WERI-Rb-1 (cell line): ENCODE measurements at places on chromosomes 16 and 17.

DNA sequence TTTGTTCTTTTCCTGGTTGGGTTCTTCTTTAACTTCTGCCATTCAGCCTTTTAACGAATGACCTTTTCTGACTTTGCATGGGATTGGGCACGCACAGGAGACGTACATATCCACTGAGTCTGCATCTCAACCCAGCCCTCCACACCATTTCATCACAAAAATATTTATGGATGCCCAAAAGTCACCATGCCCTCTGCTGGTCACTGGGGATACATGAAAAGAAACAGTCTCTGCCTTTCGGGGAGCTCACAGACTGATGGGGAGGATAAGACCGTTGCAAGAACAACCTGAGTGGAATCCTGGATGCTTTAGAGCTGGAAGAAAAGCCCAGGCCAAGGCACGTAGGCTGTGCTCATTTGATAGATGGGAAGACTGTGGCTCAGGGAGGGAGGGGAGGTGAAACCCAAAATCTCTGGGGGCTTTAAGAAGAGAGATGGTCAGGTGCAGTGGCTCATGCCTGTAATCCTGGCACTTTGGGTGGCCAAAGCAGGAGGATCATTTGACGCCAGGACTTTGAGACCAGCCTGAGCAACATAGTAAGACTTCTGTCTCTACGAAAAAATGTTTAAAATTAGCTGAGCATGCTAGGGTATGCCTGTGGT, 7.9 kb upstream of the MT2A start:
- peak; percentile 60 for DNase-seq

DNA sequence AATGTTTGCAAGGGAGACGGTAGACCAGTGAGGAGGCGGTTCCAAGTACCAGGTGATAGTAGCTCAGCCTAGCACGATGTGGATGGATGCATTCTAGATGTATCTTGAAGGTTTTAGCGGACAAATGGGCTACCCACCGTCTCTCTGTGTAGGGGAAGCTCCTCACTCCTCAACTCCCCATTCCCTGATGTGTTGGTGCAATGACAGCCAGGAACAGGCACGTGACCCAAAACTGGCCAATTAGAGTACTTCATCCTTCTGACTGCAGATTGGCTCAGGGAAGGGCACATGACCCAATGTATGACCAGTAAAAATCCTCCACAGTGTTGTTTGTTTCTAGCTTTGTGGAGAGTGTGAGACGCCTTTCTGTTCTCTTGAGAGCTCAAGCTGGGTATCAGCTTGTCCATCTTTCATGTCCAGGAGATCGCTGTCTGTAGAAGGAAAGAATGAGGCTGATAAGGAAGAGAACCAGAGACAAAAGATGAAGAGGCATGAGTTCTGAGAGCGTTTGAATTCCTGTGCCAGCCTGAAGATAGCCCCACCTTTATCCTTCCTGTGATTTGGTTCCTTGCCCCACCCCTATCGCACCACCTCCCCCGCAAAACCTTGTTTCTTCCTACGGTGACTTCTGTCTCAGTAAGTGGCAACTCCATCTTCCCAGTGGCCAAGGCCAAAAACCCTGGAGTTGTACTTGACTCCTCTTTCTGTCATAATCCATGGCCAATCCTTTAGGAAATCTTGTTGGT, 2.3 kb upstream of the BORCS6 start:
- no peak for DNase-seq

DNA sequence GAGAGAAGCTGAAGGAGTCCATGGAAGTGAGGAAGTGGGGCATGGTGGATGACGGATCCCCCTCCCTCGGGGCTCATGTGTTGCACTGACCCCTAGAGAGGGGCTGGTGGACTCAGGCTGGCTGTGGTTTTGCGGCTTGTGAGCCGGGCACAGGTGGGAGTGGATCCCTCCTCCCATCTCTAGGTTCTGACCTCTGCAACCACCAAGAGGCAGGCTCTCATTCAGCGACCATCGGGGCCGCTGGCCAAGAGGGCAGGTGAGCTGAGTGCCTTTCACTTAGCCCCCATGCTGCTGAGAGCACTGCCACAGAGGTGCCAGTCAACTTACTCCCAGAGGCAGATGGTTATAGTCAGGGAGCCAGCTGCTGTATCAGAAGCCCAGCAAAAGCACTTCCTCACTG, 67.3 kb downstream of the SCNN1B start:
- no peak for DNase-seq

GRCh38 chr17:303168-303567, 49.4 kb downstream of the RPH3AL start:
- no peak for DNase-seq

DNA sequence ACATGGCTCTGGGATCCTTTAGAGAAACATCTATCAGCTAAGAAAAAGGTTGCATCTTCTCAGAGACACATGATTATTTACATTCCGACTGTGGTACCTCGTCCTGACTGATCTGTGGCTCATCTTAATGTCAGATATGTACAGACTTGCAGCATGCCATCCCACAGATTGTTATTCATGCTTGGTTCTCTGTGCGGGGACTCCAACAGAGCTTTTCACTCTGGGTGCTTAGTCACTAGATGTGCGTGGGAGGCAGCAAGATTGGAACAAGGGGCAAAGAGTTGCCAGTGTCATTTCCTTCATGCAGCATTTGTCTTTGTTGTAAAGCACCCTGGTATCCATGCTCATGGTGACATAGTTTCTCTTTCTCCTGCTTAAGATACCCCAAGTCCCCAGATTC, 179.1 kb upstream of the CACNG5 start:
- DNase-seq: no peak

GRCh38 chr17:82323514-82324234, 6.3 kb upstream of the CD7 start:
- no peak for DNase-seq

- no peak for DNase-seq
Observed at GRCh38 chr17:82434216-82434565, 15.8 kb upstream of the OGFOD3 start.

GRCh38 chr17:42676424-42677011, at the start of gene PLEKHH3:
Gene PLEKHH3 (minus strand): TSS chr17:42676994. CDS start chr17:42676563, 431 bp downstream.
- no peak for DNase-seq

- peak; percentile 93 for DNase-seq
Observed at GRCh38 chr17:59440757-59441463, 109.5 kb downstream of the YPEL2 start.

- no peak for DNase-seq
Observed at GRCh38 chr17:38509772-38510420, 81.6 kb downstream of the ARHGAP23 start.

- peak; percentile 88 for DNase-seq
Observed at GRCh38 chr17:72592242-72592966, 471.6 kb downstream of the SOX9 start.

DNA sequence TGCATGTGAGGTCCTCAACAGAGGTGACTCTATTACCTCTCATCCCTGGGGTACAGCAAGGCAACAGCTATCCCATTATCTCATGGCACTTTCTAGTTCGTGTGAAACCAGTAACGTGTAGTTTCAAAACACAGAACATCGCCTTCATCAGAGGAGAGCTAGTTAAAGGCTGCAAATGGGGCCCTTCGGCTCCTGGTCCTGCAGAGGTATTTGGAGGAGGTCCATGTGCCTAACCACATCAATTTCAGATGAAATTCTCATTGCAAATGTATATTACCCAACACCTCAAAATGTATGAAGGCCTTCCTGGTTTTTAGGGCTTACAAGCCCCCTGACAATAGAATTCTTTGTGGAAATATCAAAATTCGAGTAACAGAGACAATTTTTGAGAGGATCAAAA, 95.7 kb upstream of the PSMD7 start:
- no peak for DNase-seq

DNA sequence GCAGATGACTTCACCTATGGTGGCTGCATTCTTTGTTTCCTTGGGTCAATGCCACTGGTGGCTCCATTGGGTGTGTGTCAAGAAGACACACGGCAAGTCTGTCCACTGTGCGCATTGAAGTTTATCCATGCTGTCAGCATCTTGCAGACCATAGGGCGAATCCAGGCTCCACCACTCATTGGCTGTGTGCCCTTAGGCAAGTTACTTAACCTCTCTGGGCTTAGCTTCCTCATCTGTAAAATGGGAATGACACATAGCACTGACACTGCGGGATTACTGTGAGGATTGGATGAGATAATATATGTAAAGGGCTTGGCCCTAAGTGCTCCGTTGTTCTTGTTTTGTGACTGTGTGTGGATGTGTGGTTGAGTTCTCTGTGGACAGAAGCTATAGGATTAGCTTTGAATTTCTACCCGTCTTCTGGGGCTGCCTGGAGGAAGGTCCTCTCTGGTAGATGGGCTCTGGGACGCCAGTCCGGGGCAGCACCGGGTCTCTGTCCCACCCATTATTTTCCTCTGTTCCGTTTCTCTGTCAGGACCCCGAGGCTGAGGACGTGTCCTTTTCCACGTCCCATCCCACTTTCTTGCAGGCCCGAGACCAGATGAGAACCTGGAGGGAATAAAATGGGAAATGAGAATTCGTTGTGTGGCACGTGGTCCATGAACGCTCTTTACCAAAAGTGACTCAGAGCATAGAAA, 178.4 kb downstream of the IRF8 start:
- DNase-seq: no peak

- no peak for DNase-seq
Observed at GRCh38 chr17:28970879-28971278, 19.6 kb upstream of the PHF12 start.

DNA sequence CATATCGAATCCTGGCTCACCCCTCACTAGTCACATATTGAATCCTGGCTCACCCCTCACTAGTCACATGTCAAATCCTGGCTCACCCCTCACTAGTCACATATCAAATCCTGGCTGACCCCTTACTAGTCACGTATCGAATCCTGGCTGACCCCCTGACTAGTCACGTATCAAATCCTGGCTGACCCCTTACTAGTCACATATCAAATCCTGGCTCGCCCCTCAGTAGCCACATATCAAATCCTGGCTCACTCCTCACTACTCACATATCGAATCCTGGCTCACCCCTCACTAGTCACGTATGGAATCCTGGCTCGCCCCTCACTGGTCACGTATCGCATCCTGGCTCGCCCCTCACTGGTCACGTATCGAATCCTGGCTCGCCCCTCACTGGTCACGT, 156.7 kb upstream of the RPH3AL start:
- DNase-seq: no peak

DNA sequence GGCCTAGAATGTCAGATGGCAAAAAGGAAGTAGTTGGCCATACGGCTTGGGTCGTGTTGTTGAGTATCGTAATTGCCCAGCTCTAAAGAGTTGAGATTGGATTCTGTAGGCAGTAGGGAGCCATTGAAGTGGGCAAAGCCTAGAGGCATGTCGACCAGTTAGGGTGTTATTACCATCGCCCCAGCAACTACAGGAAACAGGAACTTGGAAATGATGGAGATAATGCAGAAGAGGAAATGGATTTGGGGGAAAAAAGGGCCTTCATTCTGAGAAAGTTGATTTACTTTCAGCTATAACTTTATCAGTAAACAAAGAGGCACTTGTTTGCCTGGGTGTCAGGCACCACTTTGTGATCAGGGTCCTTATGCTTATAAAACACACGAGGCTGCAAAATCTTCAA, 52.6 kb downstream of the COX10 start:
- no peak for DNase-seq

DNA sequence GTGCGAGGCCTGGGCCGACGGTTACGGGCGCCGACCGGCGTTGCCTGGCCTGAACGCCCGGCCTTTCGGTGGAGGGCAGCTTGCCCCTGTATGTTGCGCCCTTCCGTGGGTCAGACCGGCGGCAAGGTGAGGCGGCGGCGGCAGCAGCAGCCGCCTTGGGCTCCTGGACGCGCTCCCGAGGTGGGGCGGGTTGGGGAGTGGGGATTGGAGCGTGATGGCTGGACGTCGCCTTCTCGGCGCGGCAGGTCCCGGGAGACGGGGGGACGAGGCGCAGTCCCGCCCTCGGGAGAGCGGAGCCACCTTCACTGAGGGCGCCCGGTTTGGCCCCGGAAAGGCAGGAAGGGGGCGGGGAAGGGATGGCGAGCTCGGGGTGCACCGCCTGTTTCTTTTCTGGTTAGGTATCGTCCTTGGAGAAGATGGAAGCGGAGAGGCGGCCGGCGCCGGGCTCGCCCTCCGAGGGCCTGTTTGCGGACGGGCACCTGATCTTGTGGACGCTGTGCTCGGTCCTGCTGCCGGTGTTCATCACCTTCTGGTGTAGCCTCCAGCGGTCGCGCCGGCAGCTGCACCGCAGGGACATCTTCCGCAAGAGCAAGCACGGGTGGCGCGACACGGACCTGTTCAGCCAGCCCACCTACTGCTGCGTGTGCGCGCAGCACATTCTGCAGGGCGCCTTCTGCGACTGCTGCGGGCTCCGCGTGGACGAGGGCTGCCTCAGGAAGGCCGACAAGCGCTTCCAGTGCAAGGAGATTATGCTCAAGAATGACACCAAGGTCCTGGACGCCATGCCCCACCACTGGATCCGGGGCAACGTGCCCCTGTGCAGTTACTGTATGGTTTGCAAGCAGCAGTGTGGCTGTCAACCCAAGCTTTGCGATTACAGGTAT, 671 bp downstream of the DGKE start:
- DNase-seq: peak; percentile 82

DNA sequence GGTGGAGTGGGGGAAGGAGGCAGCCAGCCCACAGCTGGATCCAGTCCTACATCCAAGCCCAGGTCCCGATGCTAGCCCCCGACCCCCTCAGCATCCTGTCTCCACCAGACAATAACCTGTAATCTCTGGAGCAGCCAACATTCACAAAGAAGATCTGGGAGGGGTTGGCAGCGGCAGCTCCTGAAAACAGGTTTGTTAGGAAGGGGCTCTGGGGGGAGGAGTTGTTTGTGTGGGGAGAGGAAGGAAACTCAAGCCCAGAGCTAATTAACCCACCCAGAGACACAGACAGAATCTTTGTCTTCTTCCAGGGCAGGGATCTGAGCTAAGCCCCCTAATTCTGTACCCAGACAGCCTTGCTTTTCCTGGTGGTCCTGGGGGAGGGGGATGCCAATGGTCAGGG, 4.6 kb upstream of the C17orf113 start:
- DNase-seq: no peak

DNA sequence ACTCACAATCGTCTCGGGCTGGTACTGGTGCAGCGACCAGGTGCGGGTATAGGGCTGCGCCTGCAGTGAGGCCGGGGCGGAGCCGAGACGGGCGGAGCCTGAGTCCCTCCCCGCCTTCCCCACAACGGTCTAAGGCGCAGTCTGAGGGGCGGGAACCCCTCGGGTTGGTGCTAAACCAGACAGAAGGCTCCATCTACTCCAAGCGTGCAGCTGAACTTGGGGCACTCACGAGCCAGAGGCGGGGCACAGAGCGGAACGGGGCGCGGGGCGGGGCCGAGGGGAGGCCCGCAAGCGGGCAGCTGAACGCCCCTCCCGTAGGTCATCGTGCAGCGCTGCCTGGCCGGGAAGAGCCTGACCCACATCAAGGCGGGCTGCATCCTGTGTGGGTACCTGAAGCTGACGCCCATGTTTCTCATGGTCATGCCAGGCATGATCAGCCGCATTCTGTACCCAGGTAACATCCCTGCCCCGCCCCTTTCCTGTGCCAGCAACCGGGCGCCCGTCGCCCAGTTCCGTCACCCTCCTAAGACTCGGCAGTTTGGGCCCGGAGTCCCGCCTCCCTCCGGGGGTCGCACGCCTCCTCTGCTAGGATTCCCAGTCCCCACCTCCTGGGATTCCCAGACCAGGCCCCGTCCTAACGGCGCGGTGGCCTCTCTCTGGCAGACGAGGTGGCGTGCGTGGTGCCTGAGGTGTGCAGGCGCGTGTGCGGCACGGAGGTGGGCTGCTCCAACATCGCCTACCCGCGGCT, 5.0 kb downstream of the SLC5A2 start:
- peak; percentile 74 for DNase-seq
